ENCODE measurements at places on chromosomes 16 and 17.

- DNase-seq, result no peak
Observed at GRCh38 chr17:45302649-45303173, 14.1 kb downstream of the MAP3K14 start.

DNA sequence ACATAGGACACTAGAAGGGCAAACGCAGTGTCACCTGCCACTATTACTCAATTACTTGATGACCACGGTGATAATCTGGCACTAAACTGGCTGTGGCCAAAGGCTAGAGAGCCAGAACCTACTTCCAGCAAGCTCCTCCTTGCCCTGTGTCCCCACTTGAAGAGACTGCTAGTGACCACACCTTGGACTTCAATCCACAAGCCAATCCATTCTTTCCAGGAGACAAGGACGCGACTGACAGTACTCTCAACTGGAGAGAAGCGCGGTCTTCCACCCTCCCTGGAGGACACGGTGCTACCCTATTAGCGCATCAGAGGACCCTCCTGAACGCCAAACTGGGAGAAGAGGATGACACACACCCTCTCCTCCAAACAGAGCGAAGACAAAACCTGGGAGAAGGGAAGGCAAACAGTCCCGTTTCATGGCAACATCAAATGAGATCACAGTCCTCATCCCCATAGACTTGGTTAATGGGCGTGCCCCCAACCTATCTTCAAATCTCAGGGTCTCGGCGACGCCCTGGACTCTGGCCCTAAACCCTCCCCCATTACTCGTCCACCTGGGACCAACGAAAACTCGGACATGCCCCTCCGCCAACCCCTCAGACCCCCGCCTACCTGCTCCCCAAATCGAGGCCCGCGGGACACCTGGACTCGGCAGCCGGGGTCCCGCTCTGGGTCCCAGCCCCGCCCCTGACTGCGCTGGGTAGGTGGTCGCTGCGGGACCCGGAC is 508 bp downstream of the FLCN start:
- DNase-seq, result peak; percentile 50

GRCh38 chr16:85844786-85845185 is 45.3 kb downstream of the COX4I1 start:
- no peak for DNase-seq

GRCh38 chr16:10984509-10984908 is 40.1 kb downstream of the CLEC16A start:
- no peak for DNase-seq

DNA sequence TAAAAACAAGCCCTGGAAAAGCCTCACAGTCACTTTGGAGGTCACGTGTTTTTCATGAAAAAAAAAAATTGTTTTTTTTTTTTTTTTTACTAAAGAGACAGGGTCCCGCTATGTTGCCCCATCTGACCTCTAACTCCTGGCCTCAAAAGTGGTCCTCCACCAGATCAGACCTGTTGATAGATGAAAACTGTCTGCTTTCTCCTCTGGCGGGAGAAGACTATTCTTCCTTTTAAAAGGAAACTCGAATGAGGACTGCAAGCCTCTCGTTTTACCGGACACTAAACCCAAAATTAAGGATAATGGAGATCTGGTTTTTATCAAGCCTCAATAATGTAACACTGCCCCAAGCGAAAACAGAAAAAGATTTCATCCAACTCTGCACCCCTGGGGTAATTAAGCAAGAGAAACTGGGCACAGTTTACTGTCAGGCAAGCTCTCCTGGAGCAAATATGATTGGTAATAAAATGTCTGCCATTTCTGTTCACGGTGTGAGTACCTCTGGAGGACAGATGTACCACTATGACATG is 25.8 kb downstream of the ZCCHC14 start:
- DNase-seq, result no peak

DNA sequence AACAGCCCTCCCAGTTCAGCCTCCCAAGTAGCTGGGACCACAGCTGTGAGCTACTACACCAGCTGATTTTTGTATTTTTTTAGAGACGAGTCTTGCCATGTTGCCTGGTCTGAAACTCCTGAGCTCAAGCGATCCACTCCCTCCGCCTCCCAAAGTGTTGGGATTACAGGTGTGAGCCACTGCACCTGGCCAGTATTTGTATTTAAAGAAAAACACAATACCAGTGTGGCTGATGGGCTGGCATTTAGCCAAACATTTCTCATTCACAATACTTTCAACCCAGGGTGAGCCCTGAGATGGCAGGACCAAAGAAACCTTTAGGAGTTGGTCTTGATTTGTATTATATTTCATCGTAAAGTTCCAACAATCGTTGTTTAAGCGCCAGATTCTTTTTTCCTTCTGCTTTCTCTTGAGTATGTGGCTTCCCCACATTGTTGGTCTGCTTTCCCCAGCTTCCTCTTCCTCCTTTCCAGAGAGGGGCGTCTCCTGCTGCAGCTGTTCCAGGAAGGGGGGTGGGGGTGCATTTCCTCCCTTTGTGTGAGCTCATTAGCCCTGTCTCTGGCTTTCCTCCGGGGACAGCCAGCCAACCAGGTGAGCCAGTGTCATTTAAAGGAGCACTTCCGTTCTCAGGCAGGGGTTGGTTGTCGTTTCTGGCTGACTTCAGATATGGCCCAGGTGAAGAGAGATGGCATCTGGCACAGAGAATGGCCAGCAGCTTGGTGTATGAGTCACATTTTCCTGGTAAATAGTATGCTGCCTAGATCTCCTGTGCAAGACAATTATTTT is 79.9 kb downstream of the GPRC5B start:
- DNase-seq, result peak; percentile 85

- DNase-seq, result peak; percentile 16
Observed at GRCh38 chr17:42675348-42675964, 1.3 kb downstream of the PLEKHH3 start.

DNA sequence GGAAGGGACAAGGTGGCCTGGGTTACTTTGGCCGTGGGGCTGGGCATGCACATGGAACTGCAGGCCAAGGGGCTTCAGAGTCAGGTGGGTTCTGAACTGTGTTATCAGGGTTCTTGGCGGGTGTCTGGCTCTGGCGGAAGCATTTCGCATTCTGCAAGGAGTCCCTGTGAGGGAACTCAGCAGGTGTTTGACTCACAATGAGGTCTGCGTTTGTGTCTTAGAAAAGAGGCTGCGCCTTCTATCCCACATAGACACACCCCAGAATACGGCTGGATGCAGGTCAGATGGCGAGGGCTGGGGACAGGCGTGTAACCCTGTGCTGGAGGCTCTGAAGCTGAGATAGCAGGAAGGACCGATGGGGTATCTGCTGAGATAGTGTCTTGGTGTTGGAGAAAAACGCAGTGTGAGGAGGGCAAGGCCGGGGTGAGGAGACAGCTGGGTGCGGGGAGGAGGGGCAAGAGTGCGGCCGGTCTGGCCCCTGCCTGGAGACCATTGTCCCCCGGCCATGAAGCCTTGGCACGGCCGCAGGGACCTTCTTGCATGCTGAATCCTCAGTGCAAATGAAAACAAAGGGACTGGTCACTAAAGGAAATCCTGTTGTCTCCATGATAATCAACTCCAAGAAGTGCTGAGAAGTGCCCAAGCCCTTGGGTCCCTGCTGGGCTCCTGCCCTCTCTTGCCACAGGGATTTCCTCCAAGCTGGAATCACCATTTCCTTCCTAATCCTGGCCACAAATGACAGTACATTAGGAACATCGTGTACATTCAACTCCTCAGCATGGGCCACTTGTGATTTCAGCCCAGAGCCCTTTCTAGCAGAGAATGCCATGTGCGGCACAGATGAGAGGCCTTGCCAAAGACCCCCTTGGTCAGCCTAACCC is 22.8 kb upstream of the MTSS2 start:
- no peak for DNase-seq

DNA sequence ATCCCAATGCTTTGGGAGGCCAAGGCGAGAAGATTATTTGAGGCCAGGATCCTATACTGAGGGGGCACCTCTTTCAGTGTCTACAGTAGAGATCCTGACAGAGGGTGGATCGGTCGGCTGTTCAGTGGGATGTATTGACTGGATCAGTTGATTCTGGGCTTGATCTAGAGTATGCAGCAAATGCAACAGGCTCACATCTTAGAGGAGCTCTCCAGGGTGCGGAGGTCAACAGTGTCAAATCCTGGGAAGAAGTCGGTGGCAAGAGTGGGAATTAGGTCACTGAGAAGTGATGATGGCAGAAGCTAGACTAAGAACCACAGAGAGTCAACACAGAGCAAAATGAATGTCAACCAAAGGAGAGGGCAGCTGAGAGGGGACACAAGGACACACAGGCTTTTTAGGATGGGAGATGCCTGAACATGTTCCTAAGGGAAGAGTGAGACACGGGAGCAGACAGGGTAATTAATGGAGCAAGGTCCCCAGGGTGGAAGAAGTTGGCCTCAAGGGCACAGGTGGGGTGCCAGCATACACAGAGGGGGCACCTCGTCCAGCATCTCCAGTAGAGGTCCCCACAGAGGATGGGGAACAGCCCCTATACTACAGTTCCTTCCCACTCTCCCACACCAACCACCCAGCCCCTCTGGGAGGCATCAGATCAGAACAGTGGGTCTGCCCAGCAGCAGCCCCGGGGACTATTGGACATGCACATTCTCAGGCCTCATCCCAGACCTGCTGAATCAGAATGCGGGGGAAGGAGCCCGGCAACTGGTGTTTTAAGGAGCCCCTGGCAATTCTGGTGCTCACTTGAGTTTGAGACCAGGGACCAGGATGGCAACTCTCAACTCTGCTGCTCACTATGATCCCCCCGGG is 10.0 kb upstream of the CYTH1 start:
- no peak for DNase-seq

GRCh38 chr17:21676281-21677111 is 15.8 kb upstream of the KCNJ18 start:
- DNase-seq, result no peak

DNA sequence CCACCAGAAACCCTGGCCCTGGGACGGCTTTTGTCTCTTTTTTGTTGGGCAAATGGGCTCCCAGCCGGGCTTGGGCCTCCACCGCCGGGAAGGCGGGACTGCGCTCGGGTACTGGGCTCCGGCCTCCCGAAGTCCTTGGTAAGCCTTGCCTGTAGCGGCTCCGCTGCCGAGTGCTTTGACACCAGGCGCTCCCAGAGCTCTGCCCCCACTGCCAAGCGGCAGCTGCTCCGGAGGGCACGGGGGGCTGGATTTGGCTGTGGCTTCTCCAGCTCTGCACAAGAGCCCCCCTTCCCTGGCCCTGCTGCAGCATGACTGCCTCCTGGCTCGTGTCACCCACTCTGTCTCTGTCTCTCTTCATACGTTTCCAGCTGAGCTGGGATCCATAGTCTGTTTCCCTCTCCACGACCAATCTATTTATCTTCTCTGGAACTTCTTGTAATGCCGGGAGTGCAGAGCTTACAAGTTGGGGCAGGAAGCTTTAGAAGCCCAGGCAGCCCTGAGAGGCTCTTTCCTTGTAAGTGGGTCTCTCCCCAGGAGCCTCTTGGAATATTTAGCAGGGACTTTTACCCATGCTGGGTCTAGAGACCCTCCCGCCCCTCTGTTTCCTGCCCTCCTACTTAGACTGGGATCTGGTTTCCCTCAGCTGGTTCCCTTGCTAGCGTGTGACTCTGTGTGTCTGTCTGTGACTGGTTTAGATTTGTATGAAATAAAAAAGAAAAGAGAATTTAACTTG is 246.9 kb upstream of the GSE1 start:
- DNase-seq, result no peak

DNA sequence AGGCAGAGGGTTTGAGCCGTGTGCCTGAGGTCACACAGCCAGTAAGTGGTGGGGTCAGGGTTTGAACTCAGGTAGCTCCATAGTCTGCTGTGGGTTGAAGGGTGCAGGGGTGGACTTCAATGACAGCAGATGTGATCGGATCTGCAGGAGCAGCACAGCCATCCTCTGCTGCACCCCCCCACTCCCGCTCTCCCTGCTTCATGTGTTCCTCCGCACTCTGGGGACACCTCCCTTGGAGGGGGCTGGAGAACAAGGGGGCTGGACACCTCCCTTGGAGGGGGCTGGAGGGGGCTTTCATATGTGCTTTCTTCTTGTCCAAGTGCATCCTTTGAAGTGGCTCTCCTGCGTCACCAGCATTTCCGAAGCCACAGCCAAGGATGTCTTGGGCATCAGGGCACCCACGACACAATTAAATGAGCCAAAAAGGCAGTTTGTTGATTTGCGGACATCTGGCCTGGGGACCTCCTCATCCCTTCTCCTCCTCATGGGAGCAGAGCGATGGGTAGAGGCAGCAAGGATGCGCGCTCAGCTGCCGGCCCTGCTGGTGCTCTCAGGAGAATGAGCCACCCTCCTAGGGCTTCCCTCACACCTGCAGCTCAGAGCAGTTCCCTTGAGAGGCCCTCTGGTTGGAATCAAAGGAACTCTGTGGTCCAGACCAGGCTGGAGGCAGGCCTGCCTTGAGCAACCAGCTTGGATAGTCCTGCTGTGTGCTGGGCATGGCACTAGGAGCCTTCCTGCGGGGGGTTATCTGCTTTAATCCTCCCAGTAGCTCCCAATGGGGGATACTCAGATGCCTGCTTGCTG is 26.2 kb downstream of the WSCD1 start:
- DNase-seq, result no peak

DNA sequence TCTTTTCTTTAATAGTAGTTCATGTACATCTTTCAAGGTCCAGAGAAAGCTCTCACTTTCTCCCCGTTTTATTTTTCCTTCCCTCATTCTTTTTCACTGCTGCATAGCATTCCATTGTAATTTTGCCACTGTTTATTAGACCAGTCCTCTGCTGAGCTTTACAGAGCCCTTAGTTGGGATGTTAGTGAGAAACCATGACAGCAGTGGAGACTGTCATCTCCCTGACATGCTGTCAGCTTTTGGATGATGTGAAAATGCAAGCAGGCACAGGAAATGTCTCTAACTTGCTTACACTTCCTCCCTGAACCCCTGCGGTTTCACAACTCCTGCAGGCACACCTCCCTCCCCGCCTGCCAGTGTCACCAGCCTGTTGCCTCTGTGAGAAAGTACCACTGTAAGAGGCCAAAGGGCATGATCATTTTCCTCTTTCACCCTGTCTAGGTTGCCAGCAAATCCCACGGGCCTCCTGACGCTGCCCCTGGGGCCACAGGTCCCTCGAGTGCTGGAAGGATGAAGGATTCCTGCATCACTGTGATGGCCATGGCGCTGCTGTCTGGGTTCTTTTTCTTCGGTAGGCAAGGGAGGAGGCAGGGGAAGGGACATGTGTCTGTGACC is at the start of gene ITGAL:
Gene ITGAL (plus strand): TSS at position 415 of the 615 bp plus-strand sequence. CDS start 96 bp downstream, at position 511.
- no peak for DNase-seq

DNA sequence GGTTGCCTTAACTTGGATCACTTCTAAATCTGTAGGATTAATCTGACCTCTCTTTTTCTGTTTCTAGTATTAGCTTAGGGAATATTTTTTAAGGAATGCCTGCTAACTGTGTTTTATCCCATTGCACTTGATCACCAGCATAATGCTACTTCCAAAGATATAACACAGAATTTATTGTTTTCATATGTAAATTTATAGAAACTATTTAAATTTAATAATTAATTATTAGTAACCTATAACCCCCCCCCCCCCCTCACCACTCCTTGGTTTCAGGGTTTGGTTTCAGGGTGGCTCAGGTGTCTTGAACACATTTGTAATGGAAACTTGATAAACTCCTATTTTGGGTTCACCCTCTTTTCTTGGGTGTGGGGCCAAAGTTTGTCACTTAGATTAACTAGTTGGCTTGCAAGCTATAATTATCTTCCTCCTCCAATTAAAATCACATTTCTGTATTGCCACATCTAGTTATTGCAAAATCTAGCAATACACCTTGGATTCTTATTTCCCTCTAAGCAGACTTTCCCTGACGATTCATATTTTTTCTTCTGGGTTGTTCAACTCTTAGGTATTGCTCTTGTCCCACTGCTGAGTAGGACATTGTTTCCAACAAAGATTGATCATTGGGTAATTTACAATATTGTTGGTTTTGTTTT is 18.3 kb downstream of the KRT12 start:
- no peak for DNase-seq
